ENCODE measurements at places on chromosomes 12 and 14. TPM values are rescaled to one million over a fixed set of nuclear protein-coding genes. Genes with fewer than 3 reads are reported as not detected.

DNA sequence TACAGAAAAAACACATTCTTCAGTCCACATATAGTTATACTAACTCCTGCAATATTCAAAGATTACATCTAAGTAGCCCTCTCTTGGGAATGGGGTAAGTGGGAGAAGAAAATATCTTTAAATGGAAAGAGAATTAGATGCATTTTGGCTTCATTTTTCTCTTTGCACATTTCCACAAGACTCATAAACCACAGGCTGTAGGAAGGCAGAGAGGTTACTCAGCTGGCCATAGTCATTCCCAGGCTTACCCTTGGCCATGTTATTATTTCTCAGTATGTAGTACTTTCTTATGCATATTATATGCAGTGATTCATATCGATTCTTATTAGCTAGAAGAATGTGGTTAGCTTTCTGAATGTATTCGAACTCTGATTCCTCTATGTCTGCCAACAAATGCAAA is 92.2 kb downstream of the PTPRR start:
- no peak for DNase-seq

DNA sequence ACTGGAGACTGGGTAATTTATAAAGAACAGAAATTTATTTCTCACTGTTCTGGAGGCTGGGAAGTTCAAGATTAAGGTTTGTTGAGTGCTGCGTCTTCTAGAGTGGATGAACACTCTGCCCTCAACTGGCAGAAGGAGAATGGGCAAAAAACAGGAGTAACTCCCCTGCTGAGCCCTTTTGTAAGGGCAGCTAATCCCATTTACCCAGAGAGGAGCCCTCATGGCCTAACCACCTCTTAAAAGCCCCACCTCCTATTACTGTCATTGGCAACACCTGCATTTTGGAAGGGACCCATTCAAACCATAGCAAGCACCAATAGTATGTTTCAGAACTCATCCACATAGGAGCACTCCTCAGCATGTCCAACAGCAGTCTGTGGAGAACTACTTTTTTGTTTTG is 47.4 kb downstream of the BORCS5 start:
- DNase-seq = no peak

DNA sequence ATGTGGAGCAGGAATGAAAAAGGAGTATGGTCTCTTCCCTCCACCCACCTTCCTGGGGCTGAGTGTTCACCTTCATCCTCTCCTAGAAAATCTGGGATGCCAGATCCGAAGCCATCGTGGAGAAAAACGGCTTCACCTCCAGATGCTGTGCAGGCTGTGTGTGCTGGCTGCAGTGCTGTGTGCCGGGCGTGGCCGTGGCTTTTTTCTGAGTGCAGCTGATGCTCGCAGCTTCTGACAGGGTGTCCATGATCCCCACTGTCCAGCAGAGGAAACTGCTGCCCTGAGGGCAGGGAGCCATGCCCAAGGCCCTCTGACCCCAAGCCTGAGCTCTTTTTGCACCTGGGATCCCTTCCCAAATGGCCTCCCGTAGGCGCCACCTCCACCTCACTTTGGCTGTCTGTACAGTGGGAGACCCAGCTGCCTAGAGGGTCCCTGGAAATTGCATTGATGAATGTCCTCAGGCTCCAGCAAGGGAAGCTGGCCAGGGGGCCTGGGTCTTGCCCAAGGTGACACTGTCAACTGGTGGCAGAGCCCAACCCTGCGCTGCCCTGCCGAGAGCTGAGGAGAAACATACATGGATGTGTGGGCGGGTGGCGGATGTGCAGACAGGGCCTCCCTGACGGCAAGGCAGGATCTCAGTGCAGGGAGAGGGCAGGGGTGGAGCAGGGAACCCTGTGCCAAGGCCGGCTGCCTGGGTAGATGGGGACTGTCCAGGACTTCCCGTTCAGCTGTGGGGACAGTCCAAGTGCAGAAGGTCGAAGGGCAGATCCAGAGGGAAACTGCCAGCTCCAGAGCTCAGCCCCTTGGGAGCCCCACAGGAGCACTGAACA is 53.3 kb downstream of the BEGAIN start:
- no peak for DNase-seq

Gene PRPH
- polyA plus RNA-seq = 1.7 TPM

Measured in forelimb muscle (tissue), 1 donor.